HuH-7.5 (cell line): ENCODE measurements at places on chromosomes 13 and 19.

DNA sequence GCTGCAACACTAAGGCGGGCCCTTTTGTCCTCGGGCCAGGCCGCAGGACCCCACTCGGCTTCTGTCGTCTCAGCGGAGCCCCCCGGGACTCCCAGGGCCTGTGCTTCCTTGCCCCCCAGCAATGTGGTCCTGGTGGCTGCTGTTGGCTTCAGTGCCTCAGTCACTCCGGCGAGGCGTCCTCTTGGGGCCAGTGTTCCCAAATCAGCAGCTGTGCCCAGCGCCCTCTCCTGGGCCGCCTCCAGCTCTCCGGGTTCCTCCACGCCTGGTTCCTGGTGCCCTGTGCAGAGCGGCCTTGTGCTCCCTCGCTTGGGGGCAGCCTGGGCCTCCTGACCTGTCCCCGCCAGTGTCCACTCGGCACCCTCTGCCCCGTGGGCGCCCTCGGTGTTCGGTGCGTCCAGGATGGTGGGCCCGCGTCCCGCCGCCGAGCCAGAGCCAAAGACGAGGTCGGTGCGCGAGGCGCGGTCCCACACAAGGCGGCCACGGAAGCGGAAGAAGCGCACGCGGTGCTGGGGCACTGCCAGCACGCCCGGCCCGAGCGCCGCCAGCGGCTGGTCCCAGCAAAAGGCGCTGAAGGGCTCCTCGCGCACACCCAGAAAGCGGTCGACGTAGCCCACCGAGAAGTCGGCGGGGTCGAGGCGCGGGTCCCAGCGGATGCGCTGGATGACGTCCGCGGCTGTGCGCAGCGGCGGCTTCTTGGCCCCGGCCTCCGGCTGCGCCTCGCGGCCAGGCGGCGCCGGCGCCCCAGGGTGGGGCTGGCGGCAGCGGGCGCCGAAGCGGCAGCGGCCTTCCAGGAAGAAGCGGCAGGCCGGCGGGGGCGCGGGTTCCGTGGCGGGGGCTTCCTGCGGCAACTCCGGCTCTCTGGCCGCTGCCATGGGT is 685 bp downstream of the LENG9 start:
- no peak for DNase-seq

DNA sequence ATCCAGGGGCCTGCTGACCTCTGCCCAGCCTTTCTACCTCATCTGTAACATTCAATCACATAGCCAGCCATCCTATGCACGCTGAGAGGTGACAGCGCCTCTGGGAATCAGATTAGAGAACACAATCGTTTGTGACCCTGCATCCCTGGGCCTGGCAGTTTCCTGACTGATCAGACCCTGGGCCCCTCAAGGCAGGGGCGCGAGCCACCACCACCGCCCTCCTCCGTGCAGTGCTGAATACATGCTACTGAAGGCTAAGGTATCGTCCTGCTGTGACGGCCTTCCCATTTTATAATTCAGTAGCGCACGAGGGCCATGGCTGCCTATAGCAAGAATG is 1.3 kb downstream of the TMTC4 start:
- DNase-seq, result no peak

GRCh38 chr19:53504885-53505284 is 33.1 kb upstream of the ZNF331 start:
- DNase-seq, result no peak

GRCh38 chr19:34305221-34306083 is 51.1 kb downstream of the GARRE1 start:
- no peak for DNase-seq

DNA sequence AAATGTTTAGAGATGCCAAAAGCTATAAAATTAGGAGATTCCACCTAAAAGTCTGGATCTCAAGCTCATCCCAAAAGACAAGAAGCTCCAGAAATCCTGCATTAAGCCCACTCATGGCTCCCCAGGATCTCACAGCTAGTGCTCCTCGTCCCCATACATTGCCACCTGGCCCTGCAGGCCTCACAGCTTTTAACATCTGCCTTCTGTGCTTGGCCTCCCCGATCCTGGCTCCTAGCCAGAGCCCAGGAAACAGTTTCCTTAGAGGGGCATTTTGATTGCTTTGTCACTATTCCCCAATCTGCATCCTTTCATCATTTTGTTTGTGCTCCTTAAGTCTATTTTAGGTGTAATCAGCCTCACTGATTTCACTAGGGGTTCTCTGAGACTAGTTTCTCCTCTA is 14.5 kb upstream of the DCT start:
- DNase-seq, result no peak

DNA sequence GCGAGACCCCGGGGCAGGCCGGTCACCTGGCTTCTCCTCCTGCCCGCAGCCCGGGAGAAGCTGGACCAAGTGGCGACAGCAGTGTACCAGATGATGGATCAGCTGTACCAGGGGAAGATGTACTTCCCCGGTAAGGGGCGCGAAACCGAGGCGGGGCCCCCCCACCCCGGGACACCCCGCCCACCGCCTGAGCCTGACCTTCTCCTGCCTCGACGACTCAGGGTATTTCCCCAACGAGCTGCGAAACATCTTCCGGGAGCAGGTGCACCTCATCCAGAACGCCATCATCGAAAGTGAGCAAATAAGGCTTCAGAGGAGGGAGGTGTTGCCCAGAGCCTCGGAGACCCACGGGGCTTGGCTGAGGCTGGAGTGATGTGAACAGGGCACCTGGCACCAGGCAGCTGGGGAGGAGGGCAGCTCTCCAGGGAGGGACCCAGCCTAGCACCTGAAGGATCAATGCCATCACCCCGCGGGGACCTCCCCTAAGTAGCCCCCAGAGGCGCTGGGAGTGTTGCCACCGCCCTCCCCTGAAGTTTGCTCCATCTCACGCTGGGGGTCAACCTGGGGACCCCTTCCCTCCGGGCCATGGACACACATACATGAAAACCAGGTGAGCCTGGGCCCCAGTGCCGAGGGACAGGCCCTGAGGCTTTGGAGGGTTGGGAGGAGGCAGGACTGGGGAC is 629 bp downstream of the IZUMO4 start:
- no peak for DNase-seq

- DNase-seq, result no peak
Observed at GRCh38 chr19:44955505-44956439, 592 bp downstream of the CLPTM1 start.

DNA sequence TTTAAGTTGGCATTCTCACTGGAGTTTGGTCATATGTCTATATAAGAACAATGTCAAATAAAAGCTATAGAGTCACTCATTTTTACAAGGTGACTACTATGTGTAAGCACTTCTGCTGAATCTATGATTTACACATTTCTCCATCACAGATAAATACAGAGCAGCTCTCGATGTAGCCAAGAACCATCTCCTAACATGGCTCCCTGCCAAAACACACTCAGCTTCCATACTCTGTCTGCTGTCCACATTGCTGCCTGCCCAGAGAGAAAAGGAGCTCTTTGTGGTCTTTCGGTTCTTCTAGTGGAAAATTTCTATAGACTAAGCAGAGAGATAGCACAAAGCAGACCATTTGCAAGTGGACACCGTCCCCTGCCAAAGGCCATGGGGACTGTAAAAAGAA is 190.9 kb upstream of the KLF12 start:
- peak; percentile 7 for DNase-seq

GRCh38 chr13:33401238-33401637 is 115.7 kb upstream of the STARD13 start:
- no peak for DNase-seq

GRCh38 chr19:8335343-8336071 is 7.6 kb downstream of the KANK3 start:
- DNase-seq, result no peak

- DNase-seq, result no peak
Observed at GRCh38 chr19:40601134-40601974, at the start of gene LTBP4. LTBP4 (plus strand) TSS chr19:40601369; CDS start chr19:40601388, 19 bp downstream.

GRCh38 chr13:77019756-77020155 is 7.2 kb downstream of the FBXL3 start:
- DNase-seq, result no peak

GRCh38 chr13:26895081-26895807 is 134.7 kb upstream of the GPR12 start:
- no peak for DNase-seq

GRCh38 chr13:29397265-29397664 is 198.2 kb downstream of the SLC7A1 start:
- DNase-seq, result no peak

GRCh38 chr13:70080012-70080411 is 27.6 kb upstream of the ATXN8OS start:
- no peak for DNase-seq

- no peak for DNase-seq
Observed at GRCh38 chr13:104382951-104383350, 1316.7 kb upstream of the SLC10A2 start.

DNA sequence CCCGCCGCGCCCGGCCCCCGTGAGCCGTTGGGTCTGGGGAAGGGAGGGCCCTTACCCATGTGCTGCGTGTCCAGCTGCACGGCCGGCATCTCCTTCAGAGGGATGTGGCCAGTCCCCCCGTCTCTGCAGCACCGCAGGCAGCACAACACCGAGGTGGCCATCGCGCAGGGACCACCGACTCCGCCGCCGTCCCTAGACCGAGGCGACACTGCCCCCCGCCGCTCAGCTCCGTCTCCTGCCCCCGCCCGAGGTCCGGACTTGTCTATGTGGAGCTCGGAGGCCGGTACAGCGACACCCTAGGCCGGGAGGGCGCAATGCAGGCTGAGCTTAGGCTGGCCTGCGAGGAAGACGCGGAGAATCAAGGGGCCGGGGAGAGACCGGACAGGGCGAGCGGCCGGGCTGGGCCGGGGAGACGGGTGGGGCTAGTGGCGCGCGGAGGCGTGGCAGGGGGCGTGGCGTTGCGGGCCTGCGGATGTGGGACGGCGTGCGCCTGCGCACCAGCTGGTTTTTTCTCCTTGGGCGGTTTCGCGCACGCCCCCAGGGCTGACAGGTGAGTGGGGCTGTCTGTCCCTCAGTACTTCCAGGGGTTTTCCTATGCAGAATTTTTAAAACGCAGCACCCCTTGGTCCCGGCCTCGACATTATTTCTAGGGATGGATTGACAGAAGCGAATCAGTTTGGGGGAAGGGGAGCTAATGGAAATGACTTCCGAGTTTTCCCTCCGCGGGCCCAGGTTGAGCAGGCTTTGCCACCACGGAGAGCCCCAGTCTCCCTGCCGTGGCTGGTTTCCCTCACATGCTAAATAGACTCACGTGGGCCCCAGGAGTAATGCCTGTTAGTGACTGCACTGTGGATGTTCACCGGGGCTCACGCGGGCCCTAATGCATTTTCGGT is at the start of gene SPRYD7:
Gene SPRYD7 (minus strand): TSS at position 266 of the 893 bp plus-strand sequence. CDS start 105 bp downstream, at position 161.
- peak; percentile 70 for DNase-seq

DNA sequence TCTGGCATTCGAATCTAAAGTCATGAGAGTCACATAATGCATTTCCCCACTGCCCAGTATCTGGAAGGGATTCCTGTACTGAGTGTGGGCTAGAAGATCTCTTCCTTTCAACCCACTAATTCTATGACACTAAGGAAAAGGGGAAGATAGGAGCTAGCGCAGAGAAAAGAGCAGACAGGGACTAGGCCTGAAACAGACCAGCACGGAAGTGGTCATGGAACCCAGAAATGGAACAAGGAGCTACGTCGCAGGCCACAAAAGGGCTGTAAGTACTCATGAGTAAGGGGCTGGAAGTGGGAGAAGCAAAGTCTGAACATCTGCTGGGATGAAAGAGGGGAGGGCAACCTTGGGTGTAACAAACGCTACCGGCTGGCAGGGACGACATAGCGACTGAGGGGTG is 8.6 kb downstream of the ABCC4 start:
- DNase-seq, result no peak

GRCh38 chr13:76696370-76696769 is 189.8 kb downstream of the KCTD12 start:
- DNase-seq, result no peak

DNA sequence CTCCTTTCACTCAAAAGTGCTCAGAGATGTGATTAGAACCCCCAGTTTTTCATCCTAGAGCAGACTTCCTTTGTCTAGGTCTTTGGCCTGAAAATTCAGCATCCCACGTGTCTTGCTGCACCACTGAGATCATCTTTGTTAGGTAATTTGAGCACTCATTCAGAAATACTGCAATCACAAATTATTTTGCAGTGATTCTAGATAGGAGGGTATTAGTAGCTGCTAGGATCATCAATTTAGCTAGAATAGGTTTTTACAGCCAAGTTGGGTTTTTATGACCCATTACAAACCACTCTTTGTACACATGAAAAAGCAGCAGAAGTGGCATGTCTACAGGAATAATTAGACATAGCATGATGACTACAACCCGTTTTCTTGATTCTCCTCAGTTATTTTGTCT is 219.6 kb downstream of the GPC6 start:
- no peak for DNase-seq

- no peak for DNase-seq
Observed at GRCh38 chr13:42652642-42653415, 78.9 kb downstream of the TNFSF11 start.

- DNase-seq, result no peak
Observed at GRCh38 chr13:94534166-94534565, 54.7 kb upstream of the DCT start.

- no peak for DNase-seq
Observed at GRCh38 chr13:32023698-32024097, 7.9 kb upstream of the FRY start.
